Omental fat pad (tissue), 4 donors: ENCODE measurements at places on chromosomes 16 and 17.

GRCh38 chr17:75152922-75153779, 1.2 kb downstream of the JPT1 start:
- DNase-seq = no peak

- DNase-seq = no peak
Observed at GRCh38 chr17:49359990-49360795, 1.9 kb downstream of the ZNF652 start.

DNA sequence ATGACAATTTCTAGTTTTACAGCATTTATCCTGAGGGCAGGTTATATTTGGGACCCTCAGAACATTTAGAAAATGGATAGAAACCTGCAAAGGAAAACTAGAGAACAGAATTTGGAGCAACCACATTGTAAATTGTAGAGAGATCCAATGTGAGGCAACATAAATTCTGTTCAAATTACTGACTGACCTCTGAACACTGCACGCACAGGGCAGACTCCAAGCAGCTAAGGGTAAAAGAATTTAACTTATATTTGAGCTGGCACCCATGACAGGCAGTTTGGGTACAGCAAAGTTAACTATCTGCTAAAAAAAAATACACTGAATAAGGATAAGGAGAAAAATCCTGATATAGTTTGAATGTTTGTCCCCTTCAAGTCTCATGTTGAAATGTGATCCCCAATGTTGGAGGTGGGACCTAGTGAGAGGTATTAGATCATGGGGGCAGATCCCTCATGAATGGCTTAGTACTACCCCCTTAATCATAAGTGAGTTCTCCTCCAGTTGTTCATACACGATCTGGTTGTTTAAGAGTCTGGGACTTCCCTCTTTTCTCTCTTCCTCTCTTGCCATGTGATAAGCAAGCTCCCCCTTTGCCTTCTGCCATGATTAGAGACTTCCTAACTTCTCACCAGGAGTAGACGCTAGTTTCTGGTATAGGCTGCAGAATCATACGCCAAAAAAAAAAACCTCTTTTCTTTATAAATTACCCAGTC, 75.7 kb downstream of the FBXL20 start:
- DNase-seq = no peak

DNA sequence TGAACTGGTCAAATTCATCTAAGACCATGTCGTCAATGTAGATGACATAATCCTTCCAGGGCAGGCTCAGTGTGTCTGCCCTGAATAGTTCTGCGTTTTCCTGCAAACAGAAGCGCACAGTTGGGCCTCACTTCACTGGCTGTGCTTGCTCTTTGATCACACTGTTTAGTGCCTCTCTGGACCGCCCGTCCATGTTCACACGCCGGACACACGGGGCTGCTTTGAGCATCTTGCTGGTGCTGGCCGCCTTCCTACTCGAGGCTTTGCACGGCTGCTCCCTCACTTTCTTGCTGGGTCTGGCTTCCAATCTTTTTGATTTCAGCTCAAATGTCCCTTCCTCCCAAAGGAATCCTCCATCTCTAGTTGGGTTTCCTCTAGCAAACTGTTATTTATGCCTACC, 37.4 kb downstream of the DNAH17 start:
- no peak for DNase-seq

GRCh38 chr16:82660966-82661365, 34.2 kb downstream of the CDH13 start:
- DNase-seq = no peak

- no peak for DNase-seq
Observed at GRCh38 chr17:49002766-49003165, 5.6 kb downstream of the IGF2BP1 start.

- DNase-seq = no peak
Observed at GRCh38 chr16:56275076-56275475, 83.8 kb downstream of the GNAO1 start.

DNA sequence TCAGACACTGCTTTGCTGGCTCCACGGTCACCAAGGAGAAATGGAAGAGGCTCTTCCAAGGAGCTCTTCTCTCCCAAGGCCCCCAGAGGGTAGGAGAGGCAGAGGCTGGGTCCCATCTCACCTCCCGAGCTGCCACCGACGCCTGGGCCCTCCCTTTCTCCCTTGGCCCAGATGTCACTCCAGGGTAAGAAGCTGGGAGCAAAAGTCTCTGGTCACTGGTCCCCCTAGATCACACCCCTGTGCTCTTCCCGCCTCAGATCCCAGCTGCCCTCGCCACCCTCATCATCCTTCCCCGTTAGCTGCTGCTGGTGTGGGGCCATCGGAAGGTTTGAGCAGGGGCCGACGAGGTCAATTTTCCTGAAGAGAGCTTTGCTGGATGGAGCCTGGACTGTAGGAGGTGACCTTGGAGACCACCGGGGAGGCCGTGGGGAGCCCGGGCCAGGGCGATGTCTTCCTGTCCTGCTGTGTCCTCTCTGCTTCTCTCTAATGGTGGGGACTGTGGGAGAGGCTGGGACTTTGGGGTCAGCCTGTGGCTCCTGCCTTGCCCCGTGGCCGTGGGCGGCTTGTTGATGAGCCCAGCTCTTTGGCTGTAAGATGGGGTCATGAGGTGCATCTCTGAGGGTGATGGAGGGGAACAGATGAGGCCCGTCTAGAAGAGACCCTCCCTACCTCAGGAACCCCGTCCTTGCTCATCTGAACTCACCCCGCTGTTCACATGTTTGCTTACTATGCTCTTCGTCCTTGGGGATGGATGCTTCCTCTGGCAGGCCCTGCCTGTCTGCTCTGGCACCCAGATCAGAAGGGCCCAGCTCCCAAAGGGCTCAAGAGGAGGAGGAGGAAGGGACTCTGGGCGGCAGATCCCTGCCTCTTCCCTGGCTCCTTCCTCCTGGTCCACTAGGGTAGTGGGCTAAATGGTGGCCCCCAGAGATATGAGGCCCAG, 11.4 kb upstream of the RHBDF2 start:
- DNase-seq = no peak

- DNase-seq = no peak
Observed at GRCh38 chr16:11682655-11683096, 14.4 kb downstream of the SNN start.

- DNase-seq = no peak
Observed at GRCh38 chr17:81647640-81648012, 8.7 kb downstream of the PDE6G start.

DNA sequence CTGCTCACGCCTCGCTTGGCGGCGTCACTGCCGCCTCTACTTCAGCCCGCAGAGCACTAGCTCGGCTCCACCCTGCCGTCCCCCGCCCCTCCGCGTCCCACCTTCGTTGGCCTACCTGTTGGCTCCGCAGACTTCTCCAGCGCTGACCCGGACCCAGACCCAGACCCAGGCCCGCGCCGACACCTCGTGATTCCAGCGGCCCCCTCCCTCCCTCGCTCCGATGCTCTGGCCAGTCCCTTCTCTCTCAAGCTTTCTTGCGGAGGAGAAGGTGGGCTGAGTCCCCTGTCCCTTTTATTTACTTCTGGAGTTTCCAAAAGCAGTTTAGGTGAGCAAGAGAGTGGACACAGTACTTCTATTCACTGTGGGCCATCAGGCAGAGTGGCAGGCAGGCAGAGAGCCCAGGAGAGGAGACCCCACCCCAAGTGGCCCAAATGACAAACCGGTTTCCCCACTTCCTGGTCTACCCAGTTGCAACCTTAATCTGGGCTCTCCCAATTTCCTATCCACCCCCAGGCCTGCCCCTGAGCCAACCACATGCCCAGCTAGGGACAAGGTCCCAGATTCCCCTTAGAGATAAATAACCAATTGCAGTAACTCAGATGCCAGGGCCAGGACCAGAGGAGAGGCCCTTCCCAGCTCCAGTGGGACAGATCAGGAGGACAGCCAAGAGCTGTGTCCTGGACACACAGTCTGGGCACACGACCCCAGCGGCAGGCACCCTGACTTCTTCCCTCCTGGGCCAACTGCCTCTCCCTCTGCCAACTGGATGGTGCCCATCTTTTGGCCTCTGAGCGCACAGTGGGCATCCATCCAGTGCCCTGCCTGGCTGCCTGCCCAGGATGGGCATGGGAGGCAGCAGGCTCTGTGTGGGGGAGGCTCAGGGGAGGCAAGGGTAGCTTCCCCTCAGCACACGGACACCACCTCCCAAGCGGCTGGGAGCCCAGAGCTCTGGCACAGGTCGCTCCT, 1.2 kb upstream of the SRCIN1 start:
- DNase-seq = no peak

GRCh38 chr16:15055141-15056053, 477 bp downstream of the NTAN1 start:
- no peak for DNase-seq

DNA sequence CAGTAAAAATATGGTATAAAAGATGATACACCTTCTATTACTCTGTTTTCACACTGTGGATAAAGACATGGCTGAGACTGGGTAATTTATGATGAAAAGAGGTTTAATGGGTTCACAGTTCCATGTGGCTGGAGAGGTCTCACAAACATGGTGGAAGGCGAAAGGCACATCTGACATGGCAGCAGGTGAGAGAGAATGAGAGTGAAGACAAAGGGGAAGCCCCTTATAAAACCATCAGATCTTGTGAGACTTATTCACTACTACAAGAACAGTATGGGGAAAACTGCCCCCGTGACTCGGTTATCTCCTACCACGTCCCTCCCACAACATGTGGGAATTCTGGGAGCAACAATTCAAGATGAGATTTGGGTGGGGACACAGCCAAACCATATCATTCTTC, 45.6 kb downstream of the TBC1D26 start:
- DNase-seq = no peak

DNA sequence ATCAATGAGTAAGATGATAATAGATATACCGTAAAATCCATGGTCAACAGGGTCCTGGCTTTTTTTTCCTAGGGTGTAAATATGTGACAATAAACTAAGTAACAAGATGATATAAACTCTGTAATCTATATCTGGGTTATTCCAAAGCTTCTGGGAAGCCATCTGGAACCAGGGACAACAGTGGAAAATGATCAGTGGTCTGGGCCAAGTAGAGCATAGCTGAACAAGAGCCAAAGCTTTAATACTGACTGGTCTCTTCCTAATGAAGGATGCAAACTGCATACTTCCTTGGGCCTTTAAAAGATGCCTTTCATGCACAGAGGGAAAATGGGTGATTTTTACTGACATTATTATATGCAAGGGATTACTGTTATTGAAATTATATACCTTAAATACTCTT, 8.9 kb downstream of the CA10 start:
- no peak for DNase-seq

GRCh38 chr16:20818929-20819585, 12.7 kb downstream of the REXO5 start:
- DNase-seq = no peak

DNA sequence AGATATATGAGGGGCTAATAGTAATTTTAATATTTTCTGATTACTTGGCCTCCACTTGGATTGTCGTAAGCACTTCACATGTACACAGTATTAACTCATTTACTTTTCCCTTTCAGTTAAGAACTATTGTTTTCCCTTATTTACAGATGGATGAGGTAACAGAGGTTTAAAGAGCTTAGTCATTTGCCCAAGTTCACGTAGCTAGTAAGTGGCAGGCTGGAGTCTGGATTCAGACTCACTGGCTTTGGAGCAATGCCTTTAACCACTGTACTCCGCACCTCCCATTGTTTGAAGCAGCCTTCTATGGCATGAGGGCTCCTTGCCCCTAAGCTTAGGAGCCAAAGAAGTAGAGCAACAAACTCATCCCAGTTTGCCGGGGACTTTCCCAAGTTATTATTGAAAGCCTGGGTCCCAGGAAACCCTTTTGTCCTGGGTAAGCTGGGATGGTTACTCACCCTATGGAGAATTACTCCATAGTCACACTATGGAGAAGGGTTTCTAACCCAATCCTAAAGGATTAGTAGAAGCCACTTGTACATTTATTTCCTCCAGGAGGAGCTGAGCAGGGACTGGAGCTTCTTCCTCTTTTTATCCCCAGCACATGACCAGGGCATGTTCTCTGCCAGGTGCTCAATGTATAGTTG, 12.3 kb downstream of the FOXL1 start:
- DNase-seq = no peak

GRCh38 chr16:9159839-9160550, 68.6 kb downstream of the HAPSTR1 start:
- DNase-seq = no peak

DNA sequence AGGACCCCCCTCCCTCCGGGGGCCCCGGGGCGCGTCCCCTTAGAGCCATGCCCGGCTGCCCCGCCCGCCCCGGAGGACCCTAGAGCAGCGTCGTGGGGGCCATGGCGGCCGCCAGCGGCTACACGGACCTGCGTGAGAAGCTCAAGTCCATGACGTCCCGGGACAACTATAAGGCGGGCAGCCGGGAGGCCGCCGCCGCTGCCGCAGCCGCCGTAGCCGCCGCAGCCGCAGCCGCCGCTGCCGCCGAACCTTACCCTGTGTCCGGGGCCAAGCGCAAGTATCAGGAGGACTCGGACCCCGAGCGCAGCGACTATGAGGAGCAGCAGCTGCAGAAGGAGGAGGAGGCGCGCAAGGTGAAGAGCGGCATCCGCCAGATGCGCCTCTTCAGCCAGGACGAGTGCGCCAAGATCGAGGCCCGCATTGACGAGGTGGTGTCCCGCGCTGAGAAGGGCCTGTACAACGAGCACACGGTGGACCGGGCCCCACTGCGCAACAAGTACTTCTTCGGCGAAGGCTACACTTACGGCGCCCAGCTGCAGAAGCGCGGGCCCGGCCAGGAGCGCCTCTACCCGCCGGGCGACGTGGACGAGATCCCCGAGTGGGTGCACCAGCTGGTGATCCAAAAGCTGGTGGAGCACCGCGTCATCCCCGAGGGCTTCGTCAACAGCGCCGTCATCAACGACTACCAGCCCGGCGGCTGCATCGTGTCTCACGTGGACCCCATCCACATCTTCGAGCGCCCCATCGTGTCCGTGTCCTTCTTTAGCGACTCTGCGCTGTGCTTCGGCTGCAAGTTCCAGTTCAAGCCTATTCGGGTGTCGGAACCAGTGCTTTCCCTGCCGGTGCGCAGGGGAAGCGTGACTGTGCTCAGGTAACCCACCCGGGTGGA, 759 bp downstream of the ALKBH5 start:
- peak; percentile 57 for DNase-seq

- no peak for DNase-seq
Observed at GRCh38 chr16:75263963-75264445, 12.6 kb upstream of the BCAR1 start.

DNA sequence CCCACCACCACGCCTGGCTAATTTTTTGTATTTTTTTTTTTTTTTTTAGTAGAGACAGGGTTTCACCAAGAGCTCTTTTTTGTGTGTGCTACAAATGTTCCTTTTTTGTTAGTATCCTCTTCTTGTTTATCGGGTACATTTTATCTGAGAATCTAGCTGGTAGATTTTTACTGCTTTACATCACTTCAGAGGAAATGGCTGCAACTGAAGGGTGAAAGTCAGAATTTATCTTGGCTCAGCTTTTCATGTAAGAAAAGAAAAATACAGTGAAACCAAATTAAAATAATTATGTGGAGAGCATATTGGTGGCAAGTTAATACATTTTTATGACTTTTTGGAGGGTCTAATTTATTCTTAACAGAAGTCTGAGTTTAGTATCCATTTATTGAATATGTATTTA, 26.0 kb downstream of the CBFB start:
- DNase-seq = no peak

GRCh38 chr17:33387406-33387805, 94.3 kb upstream of the ASIC2 start:
- no peak for DNase-seq
